Heart left ventricle (tissue), 16 donors: ENCODE measurements at places on chromosomes 2 and 18. TPM values are rescaled to one million over a fixed set of nuclear protein-coding genes. Genes with fewer than 3 reads are reported as not detected.
A peak's percentile ranks its signal among the peaks of the same experiment; 100 is the strongest.

GRCh38 chr2:98598781-98599428, 9.4 kb downstream of the COA5 start:
- no peak for DNase-seq

DNA sequence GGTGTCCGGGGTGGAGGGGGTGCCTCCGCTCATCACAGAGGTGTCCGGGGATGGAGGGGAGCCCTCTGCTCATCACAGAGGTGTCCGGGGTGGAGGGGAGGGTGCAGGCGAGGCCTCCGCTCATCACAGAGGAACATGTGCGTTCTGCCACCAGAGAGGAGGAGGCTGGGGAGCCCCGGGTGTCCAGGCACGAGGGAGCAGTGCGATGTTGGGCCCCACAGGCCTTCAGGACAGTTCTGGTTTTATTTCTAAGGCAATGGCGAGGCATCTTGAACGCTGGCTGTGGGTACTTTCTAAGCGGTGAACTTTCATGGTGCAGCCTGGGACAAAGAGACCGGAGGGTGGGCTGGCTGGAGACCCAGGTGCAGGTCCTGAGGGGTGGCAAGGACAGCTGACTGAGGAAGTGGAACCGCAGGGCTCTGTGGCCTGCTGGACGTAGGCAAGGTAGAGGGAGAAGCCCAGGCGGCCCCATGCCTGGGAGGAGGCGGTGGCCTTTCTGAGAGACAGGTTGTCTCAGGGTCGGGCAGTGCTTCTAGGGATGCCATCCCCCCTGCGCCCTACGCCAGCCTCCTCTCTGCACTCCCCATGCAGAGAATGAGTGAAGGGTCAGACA, 196.6 kb upstream of the SALL3 start:
- DNase-seq = no peak

DNA sequence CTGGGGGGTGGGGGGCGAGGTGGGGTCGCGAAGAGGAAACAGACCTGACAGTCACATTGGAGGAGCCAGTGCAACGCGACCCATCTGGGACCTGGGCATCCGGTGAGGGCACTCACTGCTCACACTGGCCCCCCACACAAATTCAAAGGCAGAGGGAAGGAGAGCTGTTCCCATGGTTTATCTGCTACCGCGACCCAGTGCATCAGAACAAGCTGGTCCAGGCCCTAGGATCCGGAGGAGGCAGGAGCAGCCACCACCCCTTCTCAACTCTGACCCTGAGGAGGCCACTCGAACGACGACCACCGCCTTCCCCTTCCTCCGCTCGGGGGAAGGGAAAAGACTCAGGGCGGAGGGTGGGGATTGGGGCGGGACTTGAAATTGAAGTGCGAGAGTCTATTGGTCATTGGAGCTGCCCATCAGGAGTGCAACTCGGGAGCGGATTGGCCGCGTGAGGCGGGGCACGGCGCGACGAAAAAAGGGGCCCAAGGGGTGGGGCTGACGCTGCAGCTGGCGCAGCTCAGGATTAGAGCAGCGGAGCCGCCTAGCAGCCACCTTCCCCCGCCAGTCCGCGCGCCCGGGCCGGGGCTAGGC, at the start of gene CDK5R2:
Gene CDK5R2, plus strand, starts transcription at position 526 of the 591 bp plus-strand sequence. CDS start 155 bp downstream, outside the sequence.
- peak; percentile 81 for DNase-seq

DNA sequence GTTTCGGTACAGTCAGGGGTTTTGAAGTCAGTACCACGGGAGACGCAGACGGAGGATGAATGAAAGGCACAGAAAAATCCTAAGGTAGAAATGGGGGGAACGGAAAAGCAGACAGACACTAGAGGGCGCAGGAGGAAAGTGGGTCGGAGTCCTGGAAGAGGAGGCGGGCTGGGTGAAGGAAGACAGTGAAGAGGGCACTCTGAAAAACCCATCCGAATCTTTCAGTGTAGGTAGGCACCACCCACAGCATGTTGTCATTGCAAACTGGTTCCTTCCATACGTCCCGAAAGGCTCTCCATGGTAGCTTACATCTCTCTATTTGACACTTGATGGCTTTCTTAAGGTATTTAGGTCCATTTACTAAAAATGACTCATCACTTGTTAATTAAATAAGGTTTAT, 18.5 kb upstream of the ZNF236 start:
- peak; percentile 60 for DNase-seq

Gene LAMA3
- 1.3 TPM for polyA plus RNA-seq

Gene PARD6G
- polyA plus RNA-seq = 0.69 TPM

Gene TCF4
- polyA plus RNA-seq = 12.8 TPM
